GM12864 (cell line): ENCODE measurements at places on chromosomes 13 and 19.

DNA sequence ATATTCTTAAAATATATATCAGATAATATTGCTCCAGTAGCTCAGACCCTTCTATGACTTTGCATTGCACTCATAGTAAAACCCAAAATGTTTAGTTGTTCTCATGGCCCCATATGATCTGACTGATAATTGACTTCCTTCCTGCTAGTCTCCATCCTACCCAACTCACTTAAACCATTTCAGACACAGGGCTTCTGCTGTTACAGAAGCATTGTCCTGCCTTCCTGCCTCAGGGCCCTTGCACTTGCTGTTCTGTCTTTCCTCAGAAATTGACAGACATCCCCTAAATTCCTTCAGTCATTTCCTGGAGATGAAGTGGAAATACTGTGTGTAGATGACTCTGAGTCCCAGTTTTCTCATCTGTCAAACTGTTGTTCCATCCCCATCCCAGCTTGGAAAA, 19.7 kb downstream of the FBXL12 start:
- no peak for DNase-seq

- peak; percentile 90 for DNase-seq
Observed at GRCh38 chr13:111184458-111185401, 69.6 kb downstream of the ARHGEF7 start.

- DNase-seq: no peak
Observed at GRCh38 chr19:7781157-7781556, 18.1 kb downstream of the CLEC4M start.

- no peak for DNase-seq
Observed at GRCh38 chr19:46601318-46602224, at the start of gene CALM3. TSS of gene CALM3 (plus strand) at chr19:46601330. CDS start at chr19:46601435, 105 bp downstream.

DNA sequence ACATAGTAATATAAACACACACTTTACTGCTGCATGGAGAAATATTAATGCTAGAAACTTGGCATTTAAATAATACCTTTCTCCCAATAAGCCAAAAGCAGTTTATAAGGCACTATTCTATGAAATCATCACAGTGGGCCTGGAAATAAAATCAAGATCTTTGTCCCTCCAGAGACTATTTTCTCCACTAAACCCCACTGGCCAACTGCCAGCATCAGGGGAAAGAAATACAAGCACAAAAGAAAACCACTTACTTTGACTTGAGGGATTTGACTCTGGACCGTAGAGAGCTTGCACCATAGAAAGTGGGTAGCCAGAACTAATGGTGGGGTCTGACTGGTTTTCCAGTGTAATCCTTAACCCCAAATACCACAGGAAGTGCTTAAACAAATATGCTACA, 71.9 kb downstream of the DCLK1 start:
- DNase-seq: no peak

DNA sequence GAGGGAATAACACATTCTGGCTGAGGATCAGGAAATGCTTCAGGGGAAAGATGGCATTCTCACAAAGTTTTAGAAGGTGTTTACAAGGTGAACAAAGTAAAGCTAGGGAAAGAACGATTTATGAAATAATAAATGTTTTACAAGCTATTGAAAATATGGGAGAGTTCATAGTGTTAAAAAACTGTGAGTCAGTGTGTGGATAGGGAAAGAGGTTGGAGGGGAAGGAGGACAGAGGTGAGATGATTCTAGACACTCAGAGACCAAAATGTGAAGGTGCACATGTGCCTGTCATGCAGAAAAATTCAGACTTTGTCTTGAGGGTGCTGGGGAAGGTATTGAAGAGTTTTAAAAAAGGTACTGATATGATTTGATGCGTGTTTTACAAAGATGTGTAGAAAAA, 476.1 kb downstream of the TDRD3 start:
- DNase-seq: no peak

DNA sequence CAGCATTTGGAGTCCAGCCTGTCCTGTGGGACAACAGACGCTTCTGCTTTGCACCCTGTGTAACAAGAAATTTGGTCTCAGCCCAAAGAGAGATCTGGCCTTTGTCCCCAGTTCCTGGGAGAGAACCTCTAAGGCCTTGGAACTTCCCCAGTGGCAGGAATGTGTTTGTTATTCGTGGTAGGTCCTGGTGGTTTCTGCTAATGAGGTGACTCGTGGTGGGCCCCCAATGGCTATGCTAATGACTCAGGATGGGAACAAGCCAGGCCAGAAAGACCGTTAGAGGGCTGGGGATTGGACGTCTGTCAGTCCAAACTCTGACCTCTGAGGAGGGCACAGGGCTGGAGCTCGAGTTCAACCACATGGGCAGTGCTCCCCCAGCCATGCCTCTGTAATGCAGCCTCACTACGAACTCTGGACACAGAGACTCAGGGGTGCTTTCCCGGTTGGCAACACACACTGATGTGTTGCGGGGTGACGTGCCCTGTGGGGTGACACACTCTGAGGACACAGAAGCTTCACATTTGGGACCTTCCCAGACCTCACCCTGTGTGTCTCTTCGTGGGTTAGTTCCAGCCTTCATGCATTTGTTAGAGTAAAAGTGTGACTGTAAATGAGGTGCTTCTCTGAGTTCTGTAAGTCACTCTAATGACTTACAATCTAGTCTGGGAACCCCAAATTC, 38.9 kb downstream of the TEX29 start:
- no peak for DNase-seq

GRCh38 chr19:12670159-12670928, 3.7 kb downstream of the WDR83 start:
- no peak for DNase-seq
